Stimulated activated CD4-positive, alpha-beta T cell treated with anti-CD3 and anti-CD28 coated beads, Interleukin-2, amount 100 ng/mL, for 24 hours (primary cell): ENCODE measurements at places on chromosomes 12 and 14.

- DNase-seq: no peak
Observed at GRCh38 chr12:68673788-68674187, 13.0 kb upstream of the NUP107 start.

DNA sequence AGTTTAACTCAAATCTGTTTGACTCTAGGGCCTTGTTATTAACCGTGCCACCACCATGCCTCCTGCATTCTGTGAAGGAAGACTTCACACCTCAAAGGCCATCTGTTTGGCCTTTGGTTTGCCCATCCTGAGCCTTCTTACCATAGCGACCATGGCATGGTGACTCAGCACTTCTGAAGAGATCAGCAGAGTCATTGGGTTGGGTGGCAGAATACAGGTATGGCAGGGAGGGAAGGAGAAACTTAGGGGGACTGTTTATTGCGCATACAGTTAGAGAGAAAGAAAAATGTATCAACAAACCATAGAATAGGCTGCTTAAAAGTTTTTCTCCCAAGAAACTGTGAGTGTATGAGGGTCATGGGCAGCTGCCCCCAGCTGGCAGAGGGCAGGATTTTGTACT lies 49.2 kb downstream of the DAD1 start:
- no peak for DNase-seq

DNA sequence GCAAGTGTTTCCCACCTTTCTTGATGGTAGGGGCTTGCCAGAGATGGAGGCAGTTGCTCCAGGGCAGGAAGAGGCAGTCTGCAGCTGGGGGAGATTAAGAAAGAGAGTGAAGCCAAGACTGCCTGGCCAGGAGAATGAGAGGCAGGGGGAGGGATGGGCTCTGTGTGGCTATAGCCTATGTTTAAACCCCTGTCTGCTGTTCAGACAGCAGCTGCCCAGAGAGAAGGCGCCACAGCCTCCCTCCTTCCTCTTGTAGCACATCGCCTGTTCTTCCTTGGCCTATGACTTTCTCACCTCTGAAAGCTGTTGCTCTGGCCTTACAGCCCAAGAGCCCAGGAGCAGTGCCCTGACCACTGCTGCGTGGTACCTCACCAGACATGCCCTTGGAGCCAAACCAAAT lies 61.7 kb downstream of the EMP1 start:
- no peak for DNase-seq

DNA sequence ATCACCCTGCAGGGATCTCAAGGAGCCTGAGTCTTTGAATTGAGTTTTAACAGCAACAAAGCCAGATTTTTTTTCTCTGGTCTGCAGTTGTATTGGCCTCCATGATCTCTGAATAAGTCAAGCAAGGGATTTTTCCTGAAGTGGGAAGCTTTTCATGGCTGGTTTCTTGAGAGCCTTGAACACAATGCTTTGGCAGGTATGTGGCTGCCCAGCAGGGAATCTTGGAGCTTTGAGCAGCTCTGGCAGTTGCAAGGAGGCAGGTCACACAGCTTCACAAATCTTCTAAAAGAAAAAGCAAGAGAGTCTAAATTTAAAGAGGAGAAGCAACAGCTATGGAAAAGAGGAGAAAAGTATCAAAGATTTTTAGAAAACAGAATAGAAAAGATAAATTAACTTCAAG lies 60.1 kb downstream of the RPS29 start:
- DNase-seq: no peak

DNA sequence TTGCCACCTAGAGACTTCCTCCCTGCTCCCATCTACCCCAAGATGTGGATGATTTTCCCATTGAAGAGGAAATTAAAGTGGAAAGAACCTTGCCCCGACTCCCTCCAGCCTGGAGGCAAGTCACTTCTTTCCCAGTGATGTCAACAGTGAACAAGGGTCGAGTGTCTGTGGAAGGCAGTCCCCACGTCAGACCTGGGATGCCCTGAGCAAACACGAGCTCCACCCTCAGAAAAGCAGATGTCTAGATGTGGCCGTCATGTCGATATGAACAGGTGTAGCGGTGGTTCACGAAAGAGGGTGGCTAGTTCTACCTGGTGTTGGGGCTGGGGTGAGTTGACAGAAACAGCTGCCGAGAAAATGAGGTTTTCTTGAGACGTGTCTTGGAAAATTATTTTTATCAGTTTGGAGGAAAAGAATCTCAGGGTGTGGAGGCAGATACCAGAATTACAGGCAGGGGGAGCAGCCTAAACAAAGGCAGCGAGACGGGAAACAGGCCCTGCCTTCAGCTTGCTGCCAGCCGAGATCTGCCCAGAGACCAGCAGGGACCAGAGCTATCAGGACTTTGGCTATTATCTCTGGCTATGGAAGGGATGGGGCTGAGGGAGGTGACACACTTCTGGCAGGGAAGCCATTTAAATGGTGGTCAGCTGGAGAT lies 25.9 kb downstream of the SYNDIG1L start:
- no peak for DNase-seq

DNA sequence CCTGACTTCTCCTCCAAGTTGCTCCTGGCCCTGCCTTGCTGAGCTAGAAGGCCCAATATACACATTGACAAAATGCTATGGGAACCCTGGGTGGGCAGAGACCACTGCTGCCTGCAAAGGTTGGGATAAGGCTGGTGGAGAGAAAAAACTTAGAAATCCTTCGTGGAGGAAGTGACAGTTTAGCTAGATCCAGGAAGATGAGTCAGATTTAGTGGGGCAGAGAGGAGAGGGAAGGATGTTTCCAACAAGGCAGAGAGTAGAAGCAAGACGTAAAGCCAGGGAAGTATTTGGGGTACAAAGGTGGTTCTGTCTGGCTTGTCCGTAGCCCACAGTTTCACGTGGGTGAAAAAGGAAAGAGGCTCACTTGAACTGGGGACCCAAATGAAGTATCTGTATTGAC lies 69.0 kb upstream of the CLMN start:
- DNase-seq: no peak

GRCh38 chr14:59998564-59998963 lies 78.6 kb downstream of the LRRC9 start:
- no peak for DNase-seq

DNA sequence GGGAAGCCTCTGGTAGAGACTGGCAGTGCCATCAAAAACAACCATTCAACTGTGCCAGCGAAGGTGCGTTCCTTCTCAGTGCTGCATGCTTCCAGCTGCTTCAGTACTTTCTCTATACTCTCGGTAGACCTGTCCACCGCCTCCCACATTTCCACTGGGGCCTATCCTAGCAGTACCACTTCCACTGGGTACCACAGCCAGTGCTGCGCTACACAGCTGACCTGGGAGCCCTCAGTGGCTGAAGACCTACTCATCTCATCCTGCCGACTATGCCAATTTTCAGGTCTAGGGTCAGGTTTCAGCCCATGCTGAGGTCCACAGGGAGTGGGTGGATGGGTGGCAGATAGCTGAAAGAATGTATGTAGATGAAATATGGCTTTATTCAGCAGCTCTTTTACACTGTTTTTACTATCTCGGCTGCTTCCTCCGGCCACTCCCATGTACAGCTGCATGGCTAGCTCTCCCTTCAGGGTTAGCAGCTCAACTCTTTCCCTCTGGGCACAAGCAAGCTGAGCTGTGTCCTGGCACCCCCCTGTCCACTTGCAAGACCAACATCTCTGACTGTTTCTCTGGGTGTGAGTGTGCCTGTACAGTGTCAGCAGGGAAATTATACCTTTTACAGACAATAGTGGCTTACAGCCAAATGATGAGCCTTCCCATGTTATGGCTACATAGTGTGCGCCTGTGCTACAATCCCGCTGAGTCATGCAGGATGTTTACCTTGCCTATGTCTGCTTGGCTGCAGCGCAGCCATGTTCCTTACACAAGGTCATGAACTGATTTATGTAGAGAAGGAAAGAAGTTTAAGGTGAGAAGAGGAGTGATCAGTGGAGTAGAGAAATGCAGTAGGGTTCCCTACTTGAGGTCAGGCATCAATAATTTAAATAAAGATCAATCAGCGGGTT lies 125.7 kb upstream of the DDHD1 start:
- no peak for DNase-seq

DNA sequence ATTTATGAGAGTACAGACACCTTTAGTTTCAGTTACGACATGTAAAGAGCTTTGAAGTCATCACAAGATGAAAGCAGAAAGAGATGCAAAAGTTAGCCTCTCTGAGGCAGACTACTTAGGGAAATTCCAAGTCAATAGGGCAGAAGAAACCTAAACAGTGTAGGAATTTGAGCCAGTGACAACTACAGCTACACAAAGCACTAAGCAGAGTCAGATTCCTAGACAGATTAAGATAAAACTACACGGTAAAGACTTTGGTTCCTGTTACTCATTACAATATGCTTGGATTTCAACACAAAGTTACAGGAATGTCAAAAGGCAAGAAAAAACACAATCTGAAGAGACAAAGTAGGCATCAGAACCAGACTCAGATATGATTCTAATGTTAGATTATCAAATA lies 1302.3 kb downstream of the FSCB start:
- DNase-seq: no peak

- no peak for DNase-seq
Observed at GRCh38 chr12:62279961-62280360, 19.8 kb downstream of the USP15 start.

DNA sequence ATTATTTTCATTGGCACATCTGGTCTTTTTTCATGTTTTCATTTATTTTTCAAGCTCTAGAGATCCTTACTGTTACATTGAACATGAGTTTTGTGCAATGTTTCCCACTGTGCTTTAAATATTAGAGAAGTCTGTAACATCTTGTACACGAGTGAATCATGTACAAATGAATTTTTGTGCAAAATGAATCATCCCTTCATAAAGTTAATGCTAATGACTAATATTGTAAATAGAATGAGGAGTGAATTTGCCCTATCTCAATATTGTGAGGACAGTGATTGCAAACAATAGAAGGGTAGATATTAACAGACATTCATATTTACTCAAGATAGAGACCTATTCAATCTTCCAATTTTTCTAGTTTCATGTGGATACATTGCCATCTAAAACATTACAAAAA lies 463.3 kb upstream of the FOXG1 start:
- DNase-seq: no peak

- no peak for DNase-seq
Observed at GRCh38 chr12:58361056-58361455, 419.7 kb downstream of the ATP23 start.

GRCh38 chr12:79848339-79848738 lies 86.6 kb downstream of the PPP1R12A start:
- DNase-seq: no peak

- DNase-seq: no peak
Observed at GRCh38 chr12:93994721-93995120, 153.7 kb upstream of the PLXNC1 start.

GRCh38 chr14:29810682-29811081 lies 117.0 kb downstream of the PRKD1 start:
- DNase-seq: no peak

DNA sequence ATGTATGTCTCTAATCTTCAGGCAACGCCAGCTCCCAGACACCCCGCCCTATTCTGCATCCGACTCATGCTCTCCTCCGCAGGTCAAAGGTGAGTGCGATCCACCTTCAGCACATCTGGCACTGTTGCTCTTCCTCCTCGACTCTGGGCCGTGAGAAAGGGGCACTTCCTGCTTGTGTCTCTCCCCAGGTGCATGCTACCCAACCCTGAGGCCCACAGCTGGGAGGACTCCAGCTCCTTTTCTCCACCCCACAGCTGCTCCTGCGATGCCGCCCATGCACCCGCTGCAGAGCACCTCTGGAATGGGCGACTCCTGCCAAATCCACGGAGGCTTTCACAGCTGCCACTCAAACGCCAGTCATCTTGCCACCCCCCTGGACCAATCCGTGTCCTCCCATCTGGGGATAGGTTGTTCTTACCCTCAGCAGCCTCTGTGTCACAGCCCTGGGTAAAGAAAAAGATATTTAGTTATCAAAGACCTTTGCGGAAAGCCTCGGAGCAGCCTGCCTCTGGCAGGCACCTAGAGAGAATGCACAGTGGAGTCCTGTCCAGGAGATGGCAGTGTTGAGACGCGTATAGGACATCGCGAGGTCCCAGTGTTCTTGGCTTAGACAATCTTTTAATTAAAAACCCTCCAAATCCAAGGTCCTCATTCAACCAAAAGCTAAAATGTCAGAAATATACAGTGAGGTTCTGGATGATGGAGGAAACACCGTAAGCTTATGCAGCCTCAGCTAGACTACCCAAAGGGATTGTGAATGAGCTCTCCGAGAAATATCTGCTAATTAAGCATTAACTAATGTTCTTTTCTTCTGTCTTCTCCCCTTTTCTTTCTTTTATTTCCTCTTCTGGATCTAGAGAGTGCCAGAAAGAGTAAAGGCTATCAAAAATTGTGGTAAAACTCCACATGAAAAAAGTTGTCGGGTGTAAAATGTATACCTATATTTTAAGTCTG lies 54.3 kb downstream of the MYRFL start:
- DNase-seq: peak; percentile 70

DNA sequence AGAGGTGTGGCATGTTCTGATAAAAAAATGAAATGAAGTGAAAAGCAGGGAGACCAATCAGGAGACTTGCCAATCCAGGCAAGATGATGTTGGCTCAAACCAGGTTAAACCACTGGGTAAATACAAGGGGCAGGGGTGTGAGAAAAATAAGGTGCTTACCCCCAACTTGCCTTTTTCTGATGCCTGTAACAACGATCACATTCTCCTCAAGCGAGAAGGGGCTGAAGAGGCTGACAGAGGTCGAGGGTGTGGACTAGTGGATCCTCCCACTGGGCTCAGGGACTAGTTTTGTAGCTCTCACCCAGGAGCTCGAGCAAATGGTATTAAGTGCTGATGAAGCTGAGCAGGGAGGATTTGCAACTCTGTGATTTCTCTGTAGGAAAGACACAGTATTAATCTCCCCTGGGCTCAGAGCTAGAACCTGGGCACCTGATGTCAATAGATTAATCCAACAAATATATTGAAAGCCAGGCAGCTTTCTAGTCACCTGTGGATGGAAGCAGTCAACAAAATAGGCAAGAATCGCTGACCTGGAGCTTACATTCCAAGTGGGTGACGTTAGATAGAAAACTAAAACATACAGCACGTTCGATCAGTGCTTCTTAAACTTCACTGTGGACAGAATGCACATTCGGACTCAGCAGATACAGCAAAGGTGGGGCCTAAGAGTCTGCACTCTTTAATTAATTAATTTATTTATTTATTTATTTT lies 15.2 kb upstream of the EAPP start:
- DNase-seq: no peak

DNA sequence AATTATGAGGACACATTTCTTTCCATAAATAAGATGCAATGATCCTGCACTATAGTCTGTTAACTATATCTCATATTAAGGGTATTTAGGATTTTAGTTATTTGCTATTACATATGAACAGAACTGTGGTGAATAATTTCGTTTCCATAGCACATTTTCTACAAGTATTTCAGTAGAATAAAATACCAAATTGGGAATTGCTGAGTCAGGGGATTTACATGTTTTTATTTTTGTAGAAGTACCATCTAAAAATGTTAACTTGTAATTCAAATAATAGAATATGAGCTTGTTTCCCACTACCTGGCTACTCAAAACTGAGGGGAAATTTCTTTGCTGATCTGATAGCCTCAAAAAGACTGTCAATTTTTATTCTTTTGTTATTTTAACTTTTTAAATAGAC lies 124.1 kb downstream of the SCAF11 start:
- DNase-seq: no peak

- DNase-seq: no peak
Observed at GRCh38 chr12:15540005-15540404, 217.7 kb downstream of the PTPRO start.
